ENCODE measurements at places on chromosomes 5 and 9. TPM values are rescaled to one million over a fixed set of nuclear protein-coding genes. Genes with fewer than 3 reads are reported as not detected.

DNA sequence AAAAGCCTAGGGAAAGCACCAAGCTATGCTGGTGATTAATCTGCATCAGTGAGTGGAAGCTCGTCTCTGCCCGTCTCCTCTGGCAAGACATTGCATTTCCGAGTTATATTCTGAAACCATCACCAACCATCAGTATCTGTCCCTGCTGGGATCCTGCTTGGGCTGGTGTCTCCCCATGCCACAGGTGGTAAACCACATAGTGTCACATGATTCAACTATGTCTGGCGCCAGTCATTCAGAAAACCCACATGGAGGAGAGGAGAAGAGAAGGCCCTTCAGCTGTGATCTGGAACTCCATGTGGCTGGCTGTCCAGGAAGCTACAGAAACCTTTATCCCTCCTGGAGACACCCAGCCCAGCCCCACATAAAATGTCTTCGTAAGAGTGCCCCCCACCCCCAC lies 4.8 kb downstream of the IL9 start:
- H3K27ac ChIP-seq: no peak overlapping the region
- no peaks in the 10 kb centered on the region for H3K27me3 ChIP-seq
- H3K36me3 ChIP-seq: no peaks in the 10 kb centered on the region
- H3K4me1 ChIP-seq: peaks cover 14% of the 10 kb centered on the region
- DNase-seq: no peak
- H3K4me3 ChIP-seq: no peak overlapping the region

- no peak for DNase-seq
- H3K27me3 ChIP-seq: no peaks in the 10 kb centered on the region
- no peak overlapping the region for H3K4me3 ChIP-seq
- no peak overlapping the region for H3K27ac ChIP-seq
- H3K36me3 ChIP-seq: no peaks in the 10 kb centered on the region
- H3K4me1 ChIP-seq: no peaks in the 10 kb centered on the region
Observed at GRCh38 chr9:38109601-38110000, 40.6 kb upstream of the SHB start.

GRCh38 chr5:180336234-180337020 lies 16.7 kb downstream of the GFPT2 start:
- no peak overlapping the region for H3K27ac ChIP-seq
- no peak for DNase-seq
- no peaks in the 10 kb centered on the region for H3K4me1 ChIP-seq

DNA sequence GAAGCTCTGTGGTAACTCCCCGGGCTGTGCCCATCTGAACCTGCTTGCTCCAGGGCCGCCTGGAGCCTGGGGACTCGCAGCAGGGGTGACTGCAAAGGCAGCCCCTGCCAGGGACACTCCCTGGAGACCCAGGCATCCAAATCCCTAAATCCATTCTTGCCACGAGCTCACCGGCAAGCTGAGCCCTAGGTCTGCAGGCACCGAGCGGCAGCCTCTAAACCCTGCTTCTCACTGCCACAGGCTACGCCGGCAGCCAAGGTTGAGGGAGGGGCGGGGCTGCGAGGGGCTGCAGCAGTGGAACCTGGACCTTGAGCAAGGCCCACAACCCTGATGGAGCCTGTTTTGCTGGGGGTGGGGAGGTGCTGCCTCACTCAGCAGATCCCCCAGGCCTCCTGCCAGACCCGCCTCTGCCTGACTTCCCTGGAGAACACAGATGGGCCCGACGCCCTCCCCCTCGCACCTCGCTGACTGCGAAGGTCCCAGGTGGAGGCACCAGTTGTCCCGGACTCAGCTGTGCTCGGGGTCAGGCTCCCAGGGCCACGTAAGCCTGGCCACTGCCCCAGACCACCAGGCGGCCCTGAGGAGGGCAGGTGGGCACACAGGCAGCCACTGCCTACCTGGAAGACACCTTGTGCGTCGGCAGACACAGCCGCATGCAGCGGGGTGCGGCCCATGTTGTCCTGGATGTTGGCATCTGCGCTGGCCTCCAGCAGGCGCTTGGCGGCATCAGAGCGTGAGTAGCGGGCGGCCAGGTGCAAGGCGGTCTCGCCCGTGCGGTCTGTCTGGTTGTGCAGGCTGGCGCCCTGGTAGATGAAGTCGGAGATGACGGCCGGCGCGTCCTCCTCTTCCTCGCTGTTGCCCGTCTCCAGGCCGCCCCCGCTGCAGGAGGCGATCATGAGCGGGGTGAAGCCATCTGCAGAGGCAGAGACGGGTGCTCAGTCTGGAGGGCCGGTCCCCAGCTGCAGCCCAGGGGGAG lies 17.4 kb upstream of the SEC16A start:
- H3K27me3 ChIP-seq: no peaks in the 10 kb centered on the region
- H3K36me3 ChIP-seq: peaks cover 40% of the 10 kb centered on the region
- H3K27ac ChIP-seq: no peak overlapping the region
- no peaks in the 10 kb centered on the region for H3K4me1 ChIP-seq

GRCh38 chr5:10703676-10704075 lies 57.4 kb downstream of the DAP start:
- no peak overlapping the region for H3K4me3 ChIP-seq
- H3K27ac ChIP-seq: no peak overlapping the region
- no peak for DNase-seq
- H3K27me3 ChIP-seq: no peaks in the 10 kb centered on the region
- H3K4me1 ChIP-seq: peaks cover 26% of the 10 kb centered on the region
- no peaks in the 10 kb centered on the region for H3K36me3 ChIP-seq

DNA sequence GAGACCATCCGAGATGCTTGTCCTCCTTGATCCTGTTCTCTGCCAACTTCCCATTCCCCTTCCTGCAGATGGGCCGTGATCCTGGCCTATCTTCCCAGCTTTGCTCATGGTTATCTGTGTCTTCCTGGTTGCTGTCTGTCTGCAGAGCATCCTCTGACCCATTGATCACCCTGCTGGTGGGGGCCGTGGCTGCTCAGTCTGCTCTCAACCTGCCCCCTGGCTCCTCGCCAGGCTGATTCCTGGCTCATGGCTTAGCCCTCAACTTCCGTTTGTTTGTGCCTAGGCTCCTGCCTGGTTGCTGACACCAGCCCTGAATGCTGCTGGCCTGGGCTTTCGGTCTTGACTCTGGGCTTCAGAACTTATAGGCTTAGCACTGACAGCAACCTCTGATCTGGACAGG lies 67.1 kb upstream of the SMIM15 start:
- H3K36me3 ChIP-seq: no peaks in the 10 kb centered on the region
- H3K27me3 ChIP-seq: no peaks in the 10 kb centered on the region
- H3K27ac ChIP-seq: no peak overlapping the region

DNA sequence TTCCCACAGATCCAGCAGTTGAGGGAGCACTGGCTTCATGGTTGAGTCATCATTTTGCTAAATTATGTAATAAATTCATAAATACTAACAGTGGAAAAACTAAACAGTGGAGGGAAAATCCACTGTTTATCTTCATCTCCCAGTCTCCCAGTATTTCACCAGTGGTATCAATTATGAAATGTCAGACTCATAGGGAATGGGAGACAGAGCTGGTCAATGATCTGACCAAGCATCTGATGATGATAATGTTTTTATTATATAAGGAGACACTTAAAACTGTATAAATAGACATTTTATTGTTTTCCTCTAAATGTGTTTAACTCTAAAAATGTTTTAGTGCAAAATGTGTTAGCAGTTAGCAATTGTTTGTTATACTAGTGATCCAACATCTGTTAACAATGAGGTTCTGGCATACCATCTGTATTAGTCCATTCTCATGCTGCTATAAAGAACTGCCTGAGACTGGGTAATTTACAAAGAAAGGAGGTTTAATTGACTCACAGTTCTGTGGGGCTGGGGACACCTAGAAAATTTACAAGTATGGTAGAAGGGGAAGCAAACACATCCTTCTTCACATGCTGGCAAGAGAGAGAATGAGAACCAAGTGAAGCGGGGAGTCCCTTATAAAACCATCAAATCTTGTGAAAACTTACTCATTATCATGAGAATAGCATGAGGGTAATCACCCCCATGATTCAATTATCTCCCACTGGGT lies 11.8 kb upstream of the REEP5 start:
- no peaks in the 10 kb centered on the region for H3K36me3 ChIP-seq
- H3K4me1 ChIP-seq: peaks cover 32% of the 10 kb centered on the region
- H3K27ac ChIP-seq: no peak overlapping the region
- no peaks in the 10 kb centered on the region for H3K27me3 ChIP-seq
- no peak for DNase-seq

DNA sequence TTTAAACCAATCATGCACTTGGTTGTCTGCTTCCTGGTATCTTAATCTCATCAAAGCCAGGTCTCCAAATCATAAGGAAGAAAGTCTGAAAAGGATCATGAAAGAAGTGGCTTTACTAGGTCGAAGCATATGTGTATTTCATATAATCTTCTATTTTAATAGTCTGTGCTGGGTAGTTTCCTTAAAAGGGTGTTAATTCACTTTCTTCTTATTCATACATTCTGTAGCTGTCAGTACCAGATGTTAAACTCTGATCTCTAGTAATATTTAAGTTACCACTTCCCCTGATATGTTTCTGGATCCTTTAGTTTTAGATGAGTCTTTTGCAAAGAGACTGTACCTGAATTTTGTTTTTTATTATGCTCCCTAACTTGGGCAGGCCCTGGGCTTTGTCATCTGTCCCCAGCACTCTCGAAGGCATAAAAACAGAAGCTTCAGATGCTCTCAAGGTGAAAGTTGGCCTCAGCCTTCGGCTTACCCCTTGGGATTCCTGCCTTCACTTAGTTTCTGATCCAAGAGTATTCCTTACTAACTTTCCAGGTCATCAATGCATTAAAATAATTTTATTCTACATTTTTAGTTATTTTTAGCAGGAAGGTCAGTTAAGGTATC lies 15.0 kb upstream of the LNPEP start:
- peaks cover 12% of the 10 kb centered on the region for H3K36me3 ChIP-seq
- no peak overlapping the region for H3K27ac ChIP-seq
- peaks cover 9% of the 10 kb centered on the region for H3K4me1 ChIP-seq
- DNase-seq: no peak
- H3K27me3 ChIP-seq: no peaks in the 10 kb centered on the region
- no peak overlapping the region for H3K4me3 ChIP-seq

OR1L6 gene
- total RNA-seq: not detected

MCIDAS gene
- not detected for total RNA-seq

INSL4 gene
- not detected for total RNA-seq

CDC26 gene
- total RNA-seq: 47.3 TPM

IL7R gene
- total RNA-seq: 2,390 TPM

NFIB gene
- not detected for total RNA-seq

GABRA1 gene
- total RNA-seq: not detected

LTC4S gene
- 8.1 TPM for total RNA-seq

PCDHB8 gene
- total RNA-seq: not detected

NOXA1 gene
- total RNA-seq: 4.5 TPM
